ENCODE measurements at places on chromosomes 12 and 14.

DNA sequence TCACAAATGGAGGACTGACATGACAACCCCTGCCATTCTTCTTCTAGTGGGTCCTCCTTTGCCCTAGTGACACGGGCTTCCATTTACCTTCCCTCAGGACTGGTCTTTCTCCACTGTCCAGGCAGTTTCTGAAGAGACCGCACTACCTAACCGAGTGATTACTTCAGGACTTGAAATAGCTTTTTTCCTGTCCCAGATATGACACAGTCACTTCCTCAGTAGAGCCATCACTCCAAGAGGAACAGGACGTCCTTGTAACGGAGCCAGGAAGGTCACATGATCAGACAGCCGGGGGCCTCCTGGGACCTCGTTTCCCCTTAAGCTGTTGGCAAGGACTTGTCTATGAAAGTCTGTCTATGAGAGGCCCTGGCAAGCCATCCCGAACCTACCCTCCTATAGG lies 62.3 kb downstream of the FOS start:
- DNase-seq: no peak

DNA sequence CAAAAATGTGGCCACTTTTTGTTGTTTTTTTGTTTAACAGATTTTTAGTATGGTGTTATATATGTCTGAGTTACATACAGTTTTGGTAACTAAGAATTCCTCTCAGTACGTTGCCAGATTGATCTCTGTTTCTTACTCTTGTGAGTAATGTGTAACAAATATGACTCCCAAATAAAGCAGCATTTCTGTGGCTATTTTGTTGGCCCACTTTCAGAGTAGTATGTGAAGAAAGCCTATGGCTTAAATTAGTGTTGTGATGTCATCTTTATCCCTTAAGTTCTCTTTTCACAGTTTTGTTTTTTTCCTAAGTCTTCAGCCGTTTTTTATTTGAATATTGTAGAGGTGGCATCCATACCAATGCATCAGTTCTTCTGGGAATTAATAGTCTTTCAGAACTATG lies 10.7 kb downstream of the PCNX4 start:
- no peak for DNase-seq

DNA sequence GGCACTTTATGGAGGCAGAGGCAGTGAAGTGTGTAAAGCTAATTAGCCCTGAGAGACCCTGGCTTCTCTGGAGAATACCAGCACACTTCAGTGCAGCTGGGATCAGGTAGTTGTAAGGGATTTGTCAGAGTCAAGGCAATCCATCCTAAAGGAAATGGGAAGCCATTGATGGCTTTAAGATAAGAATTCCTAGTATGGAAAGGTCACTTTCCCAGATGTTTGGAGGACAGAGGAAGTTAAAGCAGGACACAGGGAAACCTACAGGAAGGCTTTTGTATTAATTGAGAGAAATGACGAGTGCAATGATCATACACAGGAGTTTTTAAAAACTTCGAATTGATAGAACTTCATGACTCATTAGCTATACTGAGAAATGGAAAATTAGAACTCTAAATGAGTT lies 254.4 kb downstream of the SLC16A7 start:
- DNase-seq: no peak

- no peak for DNase-seq
Observed at GRCh38 chr14:69986336-69986735, 107.1 kb downstream of the SMOC1 start.

DNA sequence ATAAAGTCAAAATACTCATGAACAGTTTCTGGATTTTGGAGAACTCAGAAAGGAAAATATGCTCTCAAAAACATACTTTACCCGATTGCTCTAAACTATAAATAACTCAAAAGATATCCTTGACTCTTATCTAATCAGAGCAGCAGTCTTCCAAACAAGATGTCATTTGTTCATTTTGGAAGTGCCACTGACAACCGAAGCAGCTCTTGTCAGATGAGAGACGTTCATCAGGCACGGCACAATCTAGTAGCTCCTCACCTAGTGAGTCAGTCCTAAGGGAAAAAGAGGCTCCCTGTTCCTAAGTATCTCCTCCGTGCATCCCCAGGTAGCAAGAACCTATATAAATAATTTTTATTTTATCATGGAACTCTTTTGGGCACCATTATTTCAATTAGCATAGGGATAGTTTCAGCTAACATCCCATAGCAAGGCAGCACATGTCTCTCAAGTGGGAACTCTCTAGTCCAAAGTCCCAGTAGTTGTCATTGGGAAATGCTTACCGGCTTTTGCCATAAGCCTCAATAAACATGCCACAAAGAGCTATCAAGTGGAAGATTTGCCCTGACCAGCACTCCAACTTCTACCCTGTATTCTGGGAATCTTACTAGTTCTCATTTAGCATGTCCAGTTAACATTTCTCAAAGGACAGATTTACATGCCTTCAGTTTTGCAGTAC lies 14.1 kb upstream of the TMEM263 start:
- no peak for DNase-seq

GRCh38 chr12:59186451-59186850 lies 266.1 kb upstream of the LRIG3 start:
- no peak for DNase-seq

DNA sequence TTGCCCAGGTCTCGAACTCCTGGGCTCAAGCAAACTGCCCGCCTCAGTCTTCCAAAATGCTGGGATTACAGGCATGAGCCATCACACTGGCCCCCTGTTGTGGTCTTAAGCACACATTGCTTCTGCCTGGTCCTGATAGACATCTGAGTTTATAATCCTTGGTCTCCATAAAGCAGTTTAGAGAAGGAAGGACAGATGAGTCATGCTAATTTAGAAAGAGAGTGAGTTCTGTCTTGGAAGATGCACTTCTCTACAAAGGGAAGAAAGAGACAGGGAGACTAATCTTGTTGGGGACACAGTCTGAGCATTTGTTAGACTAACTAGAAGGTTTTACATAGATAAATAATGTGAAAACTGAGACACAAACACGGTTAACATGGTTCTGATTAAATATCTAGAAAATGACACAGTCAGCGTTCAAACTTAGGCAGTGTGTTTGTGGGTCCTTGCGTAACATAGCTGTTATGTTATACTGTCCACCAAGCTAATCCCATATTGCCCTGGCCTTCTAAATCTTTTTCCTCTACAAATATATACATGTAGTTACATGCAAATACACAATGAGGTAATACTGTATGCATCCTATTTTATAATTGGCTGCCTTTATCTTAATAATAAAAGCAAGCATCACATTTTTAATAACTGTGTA lies 31.0 kb downstream of the SAMD4A start:
- DNase-seq: no peak

GRCh38 chr12:207804-208203 lies 6.2 kb downstream of the SLC6A12 start:
- DNase-seq: no peak

DNA sequence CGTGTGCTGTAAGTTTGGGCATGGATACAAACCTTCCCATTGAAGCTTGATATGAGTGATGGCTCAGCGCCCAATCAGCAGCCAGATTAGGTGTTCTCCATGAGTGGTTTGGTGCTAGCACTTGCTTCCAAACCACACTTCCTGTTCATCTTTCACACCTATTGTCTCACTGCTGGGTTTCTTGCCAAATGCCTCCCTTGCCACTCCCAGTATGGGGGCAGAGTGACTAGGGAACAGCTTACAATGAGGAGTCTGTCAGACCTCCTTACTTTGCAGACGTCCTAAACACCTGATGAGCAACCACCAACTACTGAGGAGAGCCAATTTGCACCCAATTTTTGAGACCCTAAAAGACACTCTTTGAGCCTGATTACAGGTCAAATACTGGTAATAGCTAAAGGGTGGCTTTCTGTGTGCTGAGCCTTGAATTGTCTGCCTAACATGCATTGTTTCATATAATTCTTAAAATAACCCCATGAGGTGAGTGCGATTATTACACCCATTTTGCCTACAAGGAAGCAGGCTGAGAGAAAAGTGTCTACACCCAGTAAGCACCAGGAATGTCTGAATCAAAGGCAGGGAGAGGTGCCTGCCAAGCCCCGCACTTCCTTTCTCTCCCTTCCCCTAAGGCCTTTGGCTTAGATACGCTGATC lies 48.4 kb upstream of the FOS start:
- peak; percentile 23 for DNase-seq

- DNase-seq: no peak
Observed at GRCh38 chr12:127060310-127060847, 1206.6 kb upstream of the TMEM132C start.

Measured in stimulated activated CD8-positive, alpha-beta memory T cell treated with anti-CD3 and anti-CD28 coated beads, Interleukin-4, amount 100 ng/mL, for 1 hour (primary cell).